ENCODE measurements at places on chromosomes 6 and 20. TPM values are rescaled to one million over a fixed set of nuclear protein-coding genes. Genes with fewer than 3 reads are reported as not detected.

DNA sequence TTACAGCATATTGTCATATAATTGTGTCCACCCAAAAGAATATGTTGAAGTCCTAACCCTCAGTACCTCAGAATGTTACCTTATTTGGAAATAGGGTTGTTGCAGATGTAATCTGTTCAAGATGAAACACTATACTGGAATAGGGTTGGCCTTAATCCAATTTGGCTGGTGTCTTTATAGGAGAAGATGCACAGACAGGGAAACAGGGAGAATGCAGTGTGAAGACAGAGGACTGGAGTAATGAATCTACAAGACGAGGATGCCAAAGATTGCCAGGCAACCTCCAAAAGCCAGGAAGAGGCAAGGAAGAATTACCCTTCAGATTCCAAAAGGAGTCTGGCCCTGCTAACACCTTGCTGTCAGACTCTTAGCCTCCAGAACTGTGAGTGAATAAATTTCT is 482.9 kb downstream of the PTPRT start:
- DNase-seq, result no peak

DNA sequence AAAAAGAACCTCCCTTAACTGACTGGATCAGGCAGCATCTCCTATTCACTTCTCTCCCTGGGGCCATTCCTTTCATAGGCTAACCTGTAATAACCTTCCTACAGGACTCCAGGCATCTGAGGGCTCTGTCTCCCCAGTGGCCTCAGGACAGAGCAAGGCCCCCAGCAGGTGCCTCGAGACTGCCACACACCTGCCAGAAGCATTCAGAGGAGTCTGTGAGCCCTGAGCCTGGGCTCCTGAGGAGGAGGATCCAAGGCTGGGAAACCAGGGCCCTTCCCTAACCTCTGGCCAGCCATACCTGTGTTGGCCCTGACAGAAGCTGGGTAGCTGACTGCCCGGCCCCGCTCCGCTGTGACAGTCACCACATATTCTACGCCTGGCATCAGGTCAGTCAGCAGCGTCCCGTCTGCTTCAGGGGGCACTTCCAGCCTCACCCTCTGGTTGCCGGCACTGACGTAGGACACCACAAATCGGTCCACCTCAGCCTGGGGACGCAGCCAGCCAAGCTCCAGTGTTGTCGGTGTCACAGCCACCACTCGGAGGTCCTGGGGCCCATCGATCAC is 20.6 kb downstream of the TNXB start:
- DNase-seq, result no peak

DNA sequence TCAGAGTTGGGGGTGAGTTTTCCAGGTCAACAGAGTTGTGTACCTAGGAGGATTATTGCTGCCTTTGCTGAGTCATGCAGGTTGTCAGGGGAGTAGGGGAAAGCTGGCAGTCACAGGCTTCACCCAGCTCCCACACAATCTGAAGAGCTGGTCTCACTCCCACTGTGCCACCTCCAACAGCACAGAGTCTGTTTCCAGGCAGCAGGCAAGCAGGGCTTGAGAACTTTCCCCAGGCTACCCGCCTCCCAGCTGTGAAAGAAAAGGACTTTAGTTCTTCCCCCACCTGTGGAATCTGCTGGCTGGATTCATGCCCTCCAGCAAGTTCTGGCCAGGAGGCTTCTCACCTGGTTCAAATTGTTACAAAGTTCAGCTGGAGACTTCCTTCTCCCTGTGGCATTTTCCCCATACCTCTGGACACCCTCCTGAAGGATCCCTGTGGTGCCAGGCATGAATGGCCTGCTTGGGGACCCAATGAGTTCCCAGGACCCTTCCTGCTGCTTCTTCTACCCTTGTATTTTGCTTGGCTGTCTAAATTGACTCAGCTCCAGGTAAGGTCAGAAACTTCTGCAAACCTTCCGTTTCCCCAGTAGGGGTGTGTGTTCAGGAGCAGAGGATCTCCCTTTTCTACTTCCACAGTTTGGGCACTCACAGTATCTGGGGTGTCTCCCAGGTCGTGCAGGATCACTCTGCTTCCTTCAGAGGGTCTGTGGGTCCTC is 378.1 kb upstream of the MAN1A1 start:
- no peak for DNase-seq

TBC1D22B gene
- 14.0 TPM for polyA plus RNA-seq

- no peak for DNase-seq
Observed at GRCh38 chr6:13046084-13046483, 282.3 kb downstream of the TBC1D7 start.

CCN6 gene
- 2.5 TPM for polyA plus RNA-seq

GRCh38 chr6:111553580-111553979 is 52.1 kb downstream of the TRAF3IP2 start:
- no peak for DNase-seq

- no peak for DNase-seq
Observed at GRCh38 chr20:48483334-48484066, 344.3 kb downstream of the PREX1 start.

WDR27 gene
- polyA plus RNA-seq, result 44.0 TPM

- DNase-seq, result no peak
Observed at GRCh38 chr6:130615816-130616215, 211.4 kb upstream of the SMLR1 start.

NOX3 gene
- polyA plus RNA-seq, result 1.4 TPM

MEI4 gene
- polyA plus RNA-seq, result 1.6 TPM

OLIG3 gene
- not detected for polyA plus RNA-seq

Data from renal cortex interstitium (tissue), 15 donors.